ENCODE measurements at places on chromosomes 3 and 15.
A peak's percentile ranks its signal among the peaks of the same experiment; 100 is the strongest.

DNA sequence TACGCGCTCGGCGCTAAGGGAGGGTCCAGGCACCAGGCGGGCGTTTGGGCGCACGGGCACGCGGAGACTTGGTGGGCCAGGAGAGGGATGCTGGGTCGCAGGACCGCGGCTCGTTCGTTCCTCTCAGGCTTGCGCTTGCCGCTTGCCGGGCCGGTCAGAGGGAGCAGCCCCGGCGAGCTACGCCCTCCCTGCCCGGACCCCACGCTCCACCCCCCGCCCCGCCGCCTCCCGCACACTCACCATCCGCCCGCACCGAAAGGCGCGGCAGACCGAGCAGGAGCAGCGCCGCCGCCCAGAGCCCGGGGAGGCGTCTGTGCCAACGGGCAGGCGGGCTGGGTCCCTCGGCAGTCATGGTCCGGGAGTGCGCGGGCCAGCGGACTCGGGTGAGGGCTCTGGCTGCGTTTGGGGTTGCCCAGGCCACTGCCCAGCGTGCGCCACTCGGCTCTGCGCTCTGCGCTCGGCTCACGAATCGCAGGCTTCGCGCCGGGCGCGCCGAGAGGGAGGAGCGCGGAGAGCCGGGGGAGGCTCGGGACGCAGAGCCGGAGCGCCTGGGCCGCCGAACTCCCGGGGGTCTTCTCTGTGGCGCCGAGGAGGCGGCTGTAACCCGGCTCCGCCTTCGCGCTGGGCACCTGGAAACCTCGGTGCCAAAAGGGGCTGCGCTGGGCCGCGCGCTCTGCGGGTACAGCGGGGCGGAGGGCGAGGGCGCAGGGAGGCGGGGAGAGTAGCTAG lies at the start of gene SUSD5:
TSS of gene SUSD5 (minus strand) at position 365 of the 729 bp plus-strand sequence. CDS start at position 352, 13 bp downstream.
- peak; percentile 56 for DNase-seq

- no peak for DNase-seq
Measured at GRCh38 chr15:38205526-38206272, 46.9 kb upstream of the SPRED1 start.

GRCh38 chr15:36449084-36449661 lies 130.3 kb upstream of the CDIN1 start:
- DNase-seq: peak; percentile 14

GRCh38 chr3:31985831-31986230 lies 4.3 kb downstream of the ZNF860 start:
- no peak for DNase-seq

- no peak for DNase-seq
Measured at GRCh38 chr3:100613721-100614390, 4.5 kb downstream of the ADGRG7 start.

- DNase-seq: no peak
Measured at GRCh38 chr3:24709956-24710355, 215.3 kb upstream of the THRB start.

DNA sequence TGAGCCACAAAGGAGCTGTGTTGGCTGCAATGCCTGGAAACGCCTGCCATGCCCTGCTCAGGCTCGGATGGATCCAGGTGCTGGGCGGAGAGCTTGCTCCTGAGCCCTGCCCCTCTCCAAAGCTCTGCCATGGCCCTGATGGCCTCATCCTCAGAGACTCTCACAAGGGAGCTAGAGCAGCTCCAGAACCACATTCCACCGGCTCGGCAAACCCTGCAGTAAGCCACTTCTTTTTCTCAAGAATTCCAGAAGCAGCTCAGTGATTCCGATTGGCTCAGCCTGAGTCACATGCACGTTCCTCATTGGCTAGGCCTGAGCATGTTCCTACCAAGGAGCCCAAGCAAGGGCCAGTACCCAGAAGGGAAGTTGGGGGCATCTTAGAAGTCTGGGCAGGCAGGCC lies 24.8 kb downstream of the TPRA1 start:
- DNase-seq: no peak

- DNase-seq: no peak
Measured at GRCh38 chr3:177547711-177548350, 350.5 kb upstream of the TBL1XR1 start.

DNA sequence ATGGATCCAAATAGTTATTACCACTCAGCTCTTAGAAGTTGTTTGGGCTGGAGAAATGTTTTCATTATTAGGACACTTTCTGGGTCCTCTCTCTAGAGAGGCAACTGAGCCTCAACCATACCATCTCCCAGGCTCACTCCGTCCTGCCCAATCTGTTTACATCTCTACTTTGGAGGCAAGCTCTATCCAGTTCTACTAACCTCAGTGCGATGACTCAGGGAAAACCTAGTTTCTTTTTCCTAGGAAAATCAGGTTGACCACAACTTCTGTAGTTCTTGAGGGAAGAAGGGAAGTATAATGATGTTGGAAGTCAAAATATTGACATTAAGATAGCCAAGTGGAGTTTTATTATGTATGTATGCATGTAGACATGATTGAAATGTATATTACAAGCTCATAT lies 40.4 kb downstream of the LPP start:
- no peak for DNase-seq

DNA sequence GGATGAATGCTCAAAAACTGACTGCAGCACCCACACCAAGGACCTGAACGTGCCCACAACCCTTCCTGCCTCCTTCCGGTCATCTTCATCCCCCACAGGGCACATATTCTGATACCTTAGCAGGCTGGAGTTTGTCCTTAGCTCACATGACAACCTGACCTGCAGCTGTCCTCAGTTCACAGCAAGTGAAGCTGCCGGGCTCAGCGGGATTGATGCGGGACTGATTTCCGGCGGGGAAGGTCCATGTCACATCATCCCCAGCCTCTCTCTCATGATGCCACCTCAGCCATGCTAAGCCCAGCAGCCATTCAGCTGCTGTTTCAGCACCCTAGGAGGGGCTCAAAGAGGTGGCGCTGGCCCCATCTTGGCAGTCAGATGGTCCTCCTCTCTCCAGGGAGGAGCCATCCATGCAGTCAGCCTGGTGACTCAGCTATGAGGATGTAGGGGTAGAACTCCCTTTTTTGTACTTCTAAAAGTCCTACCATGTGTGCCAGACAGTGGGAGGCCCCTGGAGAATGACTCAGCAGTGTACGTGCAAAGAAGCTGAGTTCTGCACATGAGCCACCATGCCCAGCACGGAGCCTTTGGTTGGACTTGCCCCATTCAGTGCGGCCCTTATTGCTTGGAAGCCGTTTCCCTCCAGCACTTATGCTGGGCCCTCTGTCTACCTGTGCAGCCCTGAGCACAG lies 9.5 kb downstream of the CA12 start:
- DNase-seq: peak; percentile 91

GRCh38 chr3:64798316-64798715 lies 110.5 kb upstream of the ADAMTS9 start:
- no peak for DNase-seq

DNA sequence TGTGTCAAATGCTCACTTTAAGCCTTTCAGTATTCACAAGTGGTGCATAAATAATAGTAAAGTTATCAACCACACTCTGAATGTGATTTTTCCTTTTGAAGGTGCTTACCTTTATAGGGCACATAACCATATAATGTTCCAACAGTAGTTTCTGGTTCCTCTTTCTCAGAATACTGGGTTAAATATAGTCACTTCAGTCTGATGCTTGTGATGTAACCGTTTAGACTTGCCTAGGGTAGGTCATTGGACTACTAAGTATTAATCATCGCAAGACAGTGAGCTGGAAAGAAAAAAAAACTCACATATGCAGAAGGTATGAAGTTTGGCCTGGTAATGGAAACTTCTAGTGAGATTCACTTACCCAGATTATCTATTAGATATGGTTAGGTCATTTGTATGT lies 1.9 kb downstream of the KBTBD8 start:
- no peak for DNase-seq

DNA sequence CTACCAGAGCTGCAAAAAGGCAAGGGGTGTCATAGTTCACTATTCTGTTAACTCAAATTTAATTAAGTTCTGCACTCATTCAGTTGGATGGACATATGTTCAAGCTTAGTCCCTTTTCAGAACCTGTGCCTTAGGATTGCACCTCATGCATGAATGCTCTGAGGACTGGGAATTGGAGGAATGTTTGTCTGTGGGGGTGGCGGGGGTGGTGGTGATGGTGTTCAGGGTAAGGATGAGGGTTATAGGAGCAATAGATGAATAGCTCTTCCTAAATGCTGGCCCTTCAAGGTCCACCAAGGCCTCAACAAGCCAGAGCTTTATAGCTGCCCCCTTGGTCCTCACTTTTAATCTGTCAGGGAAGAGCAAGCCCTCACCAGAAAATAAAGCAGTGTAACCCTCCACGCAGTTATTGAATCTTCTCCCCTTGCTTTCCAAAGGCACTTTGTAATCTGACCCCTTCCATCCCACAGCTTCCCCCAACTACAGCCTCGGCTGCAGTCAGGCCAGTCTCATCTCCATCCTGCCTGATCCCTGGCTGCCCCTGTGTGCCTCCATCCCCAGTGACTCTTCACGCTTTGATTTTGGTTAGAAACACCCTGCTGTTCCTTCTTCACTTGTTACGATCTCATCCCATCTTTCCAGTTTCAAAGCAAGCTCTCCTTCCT lies 221.6 kb upstream of the LMCD1 start:
- DNase-seq: no peak

- peak; percentile 75 for DNase-seq
Measured at GRCh38 chr15:81297147-81297572, 26.8 kb downstream of the STARD5 start.

GRCh38 chr3:173066044-173067004 lies 74.7 kb downstream of the SPATA16 start:
- peak; percentile 20 for DNase-seq

- DNase-seq: no peak
Measured at GRCh38 chr15:61749169-61749568, 311.1 kb downstream of the VPS13C start.

- no peak for DNase-seq
Measured at GRCh38 chr3:184832044-184832443, 20.1 kb downstream of the VPS8 start.

- DNase-seq: peak; percentile 60
Measured at GRCh38 chr15:63288778-63289378, 11.5 kb downstream of the APH1B start.

- DNase-seq: no peak
Measured at GRCh38 chr3:68731921-68732320, 200.4 kb downstream of the TAFA4 start.

- no peak for DNase-seq
Measured at GRCh38 chr3:57691411-57692132, 1.3 kb downstream of the DENND6A start.

GRCh38 chr15:89429023-89429422 lies 67.4 kb downstream of the RHCG start:
- DNase-seq: no peak

DNA sequence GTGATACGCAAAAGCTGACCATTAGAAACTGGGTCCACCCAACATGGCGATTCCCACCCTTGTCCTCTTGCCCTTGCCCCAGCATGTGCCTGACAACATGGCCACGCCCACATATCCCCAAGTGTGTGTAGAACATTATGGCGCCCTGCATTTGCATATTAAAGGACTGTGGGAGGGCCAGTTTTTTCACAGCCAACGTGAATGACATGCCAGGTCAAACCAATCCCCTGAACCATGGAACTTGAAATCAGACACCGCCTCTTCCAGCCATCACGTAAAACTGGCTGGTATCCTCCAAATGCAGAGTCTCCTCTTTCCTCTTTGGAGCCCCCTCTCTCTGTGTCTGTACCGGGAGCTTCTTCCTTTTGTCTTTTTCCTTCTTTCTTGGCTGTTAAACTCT lies 156.7 kb upstream of the EPHA6 start:
- no peak for DNase-seq

- DNase-seq: no peak
Measured at GRCh38 chr3:6223572-6223971, 637.3 kb upstream of the GRM7 start.

DNA sequence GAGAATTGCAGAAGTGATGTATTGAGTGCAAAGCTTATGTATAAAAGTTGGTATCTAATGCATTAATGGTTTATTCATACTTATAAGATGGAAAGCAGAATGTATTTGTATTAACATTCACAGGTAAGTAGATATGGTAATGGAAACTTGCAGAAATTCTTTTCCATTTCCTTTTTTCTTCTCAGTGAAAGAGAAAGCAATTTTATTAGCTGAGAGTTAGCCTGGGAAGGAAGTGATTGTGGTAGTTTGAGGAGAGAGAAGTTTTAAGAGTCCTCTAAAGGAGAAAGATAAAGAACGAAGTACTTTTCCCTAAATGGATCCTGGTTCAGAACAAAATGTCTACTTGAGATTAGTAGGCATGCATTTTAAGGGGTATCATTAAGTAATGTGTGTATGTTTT lies 60.1 kb upstream of the OSTN start:
- no peak for DNase-seq

GRCh38 chr3:193592841-193593667 lies at the start of gene OPA1:
TSS of gene OPA1 (plus strand) at chr3:193593208. CDS start at chr3:193593378, 170 bp downstream.
- peak; percentile 100 for DNase-seq

DNA sequence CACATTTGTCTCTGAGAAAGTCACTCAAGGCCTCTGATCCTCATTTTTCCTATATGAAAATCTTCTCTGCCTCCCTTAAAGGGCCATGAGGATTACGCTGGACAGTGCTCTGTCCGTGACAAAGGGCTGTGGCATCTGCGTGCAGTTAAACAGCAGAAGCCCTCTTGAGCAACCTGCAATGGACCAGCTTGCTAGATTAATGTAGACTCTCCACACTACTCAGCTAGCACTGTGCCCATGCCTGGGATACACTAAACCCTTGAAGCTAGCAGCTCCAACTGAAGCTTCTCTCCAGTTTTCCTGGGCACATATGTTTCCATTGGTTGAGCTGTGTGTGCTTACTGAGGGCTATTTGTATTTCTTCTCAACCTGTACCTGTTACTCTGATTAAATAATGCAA lies 303.8 kb downstream of the RPLP1 start:
- DNase-seq: no peak

DNA sequence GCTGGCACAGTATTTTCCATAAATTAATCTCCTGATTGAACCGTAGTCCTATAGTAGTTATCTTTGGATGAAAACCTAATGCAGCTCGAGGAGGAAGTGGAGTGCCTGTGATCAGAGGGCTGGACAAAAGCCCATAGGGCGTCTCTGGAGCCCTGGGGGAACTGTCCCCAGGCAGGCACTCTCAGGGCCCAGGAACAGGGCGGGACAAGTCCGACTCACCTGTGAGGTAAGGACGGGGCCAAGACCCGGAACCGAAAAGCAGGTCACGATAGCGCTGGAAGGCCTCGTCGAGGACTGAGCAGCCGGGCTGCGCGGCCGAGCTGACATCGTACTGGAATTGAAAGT lies 341 bp downstream of the HEXA start:
- DNase-seq: no peak

GRCh38 chr3:70736009-70736408 lies 423.6 kb upstream of the MDFIC2 start:
- peak; percentile 37 for DNase-seq

GRCh38 chr15:49423021-49423420 lies at the start of gene FGF7:
TSS of gene FGF7 (plus strand) at chr15:49423242. CDS start at chr15:49424298, 1,056 bp downstream.
- peak; percentile 61 for DNase-seq

DNA sequence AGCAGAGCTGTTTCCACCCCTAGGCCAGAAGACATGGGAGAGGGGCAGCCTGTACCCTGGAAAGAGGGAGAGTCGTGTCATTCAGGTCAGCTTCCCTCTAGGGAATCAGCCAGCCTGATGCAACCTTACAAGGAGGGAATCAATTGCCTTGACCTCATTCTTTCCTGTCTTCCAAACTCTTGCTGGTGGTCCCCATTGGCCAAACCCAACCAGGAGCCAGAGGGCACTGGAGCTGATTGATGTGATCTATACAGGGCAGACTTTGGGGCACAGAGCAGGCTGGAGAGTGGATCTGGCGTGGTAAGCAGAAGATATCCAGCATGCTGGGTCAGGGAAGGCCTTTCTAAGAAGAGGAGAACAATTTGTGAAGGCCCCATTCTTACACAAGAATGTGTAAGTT lies 19.1 kb upstream of the MAGEF1 start:
- no peak for DNase-seq

Measured in AG20443 (cell line).